ENCODE measurements at places on chromosomes 5 and 9.

DNA sequence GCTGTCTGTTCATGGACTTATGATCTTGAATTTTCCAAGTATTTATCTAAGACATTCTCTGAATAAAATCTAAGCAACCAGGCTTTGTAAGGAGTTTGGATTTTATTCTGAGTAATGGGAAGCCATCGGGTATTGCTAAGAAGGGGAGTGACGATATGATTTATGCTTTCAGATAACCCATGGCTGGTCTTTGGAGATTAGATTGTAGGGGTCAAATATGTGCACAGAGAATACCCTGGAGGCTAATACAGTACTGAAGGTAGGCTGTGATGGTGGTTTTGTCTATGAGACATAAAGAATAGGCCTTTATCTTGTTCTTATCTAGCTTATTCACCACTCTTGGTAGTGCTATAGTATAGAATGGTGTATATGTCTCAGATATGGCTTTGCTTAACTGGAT, 60.0 kb upstream of the C5orf46 start:
- DNase-seq, result no peak

- DNase-seq, result no peak
These were observed 180.6 kb downstream of the SNCAIP start for GRCh38 chr5:122492675-122493074.

- DNase-seq, result no peak
These were observed 29.1 kb upstream of the NEURL1B start for GRCh38 chr5:172611913-172612312.

- no peak for DNase-seq
These were observed 136.3 kb upstream of the BASP1 start for GRCh38 chr5:17081142-17081541.

- peak; percentile 51 for DNase-seq
These were observed 18.8 kb downstream of the TRIO start for GRCh38 chr5:14161825-14162556.

DNA sequence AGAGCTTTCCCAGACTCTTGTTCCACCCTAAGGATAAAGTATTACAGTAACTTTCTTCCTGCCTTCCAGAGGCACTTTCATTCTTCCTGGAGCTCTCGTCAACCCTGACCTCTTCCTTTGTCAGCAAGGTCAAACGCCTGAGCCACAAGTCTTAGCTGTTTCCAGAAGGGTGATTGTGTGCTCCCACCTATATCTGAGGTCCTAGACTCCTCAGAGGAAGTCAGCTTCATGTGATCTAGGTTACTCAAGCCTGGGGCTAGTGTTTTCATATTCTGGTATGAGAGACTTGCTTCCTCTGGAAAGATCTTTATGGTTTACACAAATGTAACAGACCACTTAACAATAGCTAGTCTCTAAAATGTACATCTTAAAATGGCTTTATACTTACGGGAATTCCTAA, 5.4 kb upstream of the FAM120A start:
- DNase-seq, result no peak

GRCh38 chr5:145811834-145812625, 23.1 kb downstream of the PRELID2 start:
- peak; percentile 25 for DNase-seq

GRCh38 chr5:147055089-147055826, 176.7 kb upstream of the PPP2R2B start:
- no peak for DNase-seq

DNA sequence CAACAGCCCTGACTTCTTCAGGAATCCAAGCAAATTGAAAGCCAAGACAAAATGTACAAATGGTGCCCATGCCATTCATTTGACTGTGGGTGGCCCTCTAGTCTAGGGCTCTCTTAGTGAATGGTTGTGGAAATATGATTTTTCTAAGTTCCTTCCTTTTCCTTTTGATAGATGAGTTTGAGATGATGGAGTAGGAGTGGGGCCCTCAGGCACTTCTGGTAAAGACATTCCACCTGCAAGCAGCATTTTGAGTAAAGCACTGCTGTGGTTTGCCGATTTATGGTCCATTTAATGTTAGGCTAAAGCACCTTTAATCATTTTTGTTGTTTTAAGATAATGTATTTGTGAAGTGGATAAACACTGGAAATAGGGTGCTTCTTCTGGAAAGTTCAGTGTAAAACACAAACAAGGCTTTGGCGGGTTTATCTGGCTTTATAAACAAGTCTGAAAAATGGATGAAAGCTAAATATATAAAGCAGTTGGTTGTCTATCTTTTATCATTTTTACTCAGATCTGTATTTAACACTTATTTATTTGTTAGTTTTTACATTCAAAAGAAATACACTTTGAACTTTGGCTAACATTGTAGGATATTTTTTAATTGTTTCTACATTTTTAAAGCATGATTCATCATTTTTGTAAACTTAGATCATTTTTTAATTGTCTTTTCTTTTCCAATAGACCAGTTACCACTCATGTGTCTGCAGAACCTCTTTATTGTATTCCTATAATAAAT, 213.5 kb downstream of the PJA2 start:
- no peak for DNase-seq

- no peak for DNase-seq
These were observed 78.1 kb downstream of the HSPA4 start for GRCh38 chr5:133129950-133130349.

DNA sequence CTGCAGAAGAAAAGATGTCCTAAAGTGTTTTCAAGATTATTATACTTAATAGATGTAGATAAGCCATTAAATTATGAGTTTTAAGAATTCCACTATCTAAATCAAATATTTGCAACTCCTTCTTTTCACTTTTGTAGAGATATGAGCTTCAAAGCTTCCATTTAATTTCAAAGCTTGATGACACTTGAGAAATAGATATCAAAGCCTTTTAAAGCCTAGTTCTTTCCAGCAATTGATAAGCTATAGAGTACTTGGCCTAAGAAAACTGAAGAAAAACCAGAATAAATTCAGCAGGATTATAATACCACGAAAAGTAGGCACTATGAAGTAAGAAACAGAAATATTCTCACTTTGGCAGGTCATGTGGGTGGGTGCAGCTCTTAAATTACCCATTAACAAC, 1.7 kb downstream of the TNFSF8 start:
- DNase-seq, result no peak

GRCh38 chr5:32808783-32809182, 97.7 kb downstream of the NPR3 start:
- DNase-seq, result no peak

DNA sequence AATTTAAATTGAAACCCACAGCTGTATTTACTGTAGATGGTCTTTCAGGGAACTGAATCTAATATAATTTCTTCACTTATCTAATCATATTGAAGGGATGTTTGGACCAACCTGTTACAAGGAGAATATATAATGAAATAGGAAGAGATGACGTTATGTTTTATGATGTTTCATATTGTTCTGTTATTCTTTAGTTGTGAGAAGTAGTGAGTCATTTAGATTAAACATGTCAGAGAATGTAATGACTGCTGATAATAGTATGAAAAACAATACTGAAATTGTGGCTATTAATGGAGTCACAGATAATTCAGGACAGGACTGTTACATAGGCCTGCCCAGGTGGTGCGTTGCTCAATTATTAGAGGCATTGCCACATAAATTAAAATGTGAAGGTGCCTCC, 1993.4 kb downstream of the EFNA5 start:
- no peak for DNase-seq

GRCh38 chr5:168979135-168979534, 321.8 kb downstream of the SLIT3 start:
- no peak for DNase-seq

DNA sequence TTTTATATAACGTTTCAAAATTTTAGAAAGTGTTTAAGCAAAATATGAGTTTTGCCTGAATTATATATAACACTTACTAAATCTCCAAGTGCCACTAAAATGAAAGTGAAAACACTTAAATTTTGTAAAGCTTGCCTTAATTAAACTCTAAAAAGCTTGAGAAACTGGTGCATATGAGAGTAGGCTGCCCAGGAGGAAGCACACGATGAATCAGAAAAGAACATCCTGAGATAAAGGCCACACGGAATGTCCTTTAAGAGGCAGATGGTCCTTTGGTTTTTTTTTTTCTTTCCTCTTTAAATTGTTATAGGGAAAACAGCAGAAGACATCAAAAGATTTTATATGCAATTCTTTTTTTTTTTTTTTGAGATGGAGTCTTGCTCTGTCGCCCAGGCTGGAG, 60.3 kb downstream of the HABP4 start:
- no peak for DNase-seq

- no peak for DNase-seq
These were observed 463.6 kb downstream of the SPOCK1 start for GRCh38 chr5:137035480-137035878.

DNA sequence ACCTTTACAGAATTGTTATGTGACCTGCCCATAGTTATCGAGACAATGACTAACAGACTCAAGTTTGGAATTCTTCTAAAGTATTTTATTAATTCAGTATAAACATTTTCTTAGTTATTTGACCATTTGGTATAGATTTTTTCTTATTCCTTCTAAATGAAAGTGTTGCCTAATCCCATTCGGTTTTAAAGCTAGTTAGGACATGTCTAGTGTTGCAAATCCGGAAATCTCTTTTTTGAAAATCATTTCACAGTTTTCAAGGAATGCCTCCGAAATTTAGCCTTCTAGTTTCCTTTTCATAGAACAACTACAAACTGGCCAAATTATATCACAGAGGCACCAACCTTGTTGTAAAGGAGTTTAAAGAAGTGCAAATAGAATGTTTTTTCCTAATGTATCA, 171.8 kb downstream of the XRCC4 start:
- DNase-seq, result no peak

GRCh38 chr5:129496421-129496820, 36.3 kb downstream of the ADAMTS19 start:
- no peak for DNase-seq

- no peak for DNase-seq
These were observed 60.4 kb downstream of the DOCK2 start for GRCh38 chr5:169697511-169697890.

DNA sequence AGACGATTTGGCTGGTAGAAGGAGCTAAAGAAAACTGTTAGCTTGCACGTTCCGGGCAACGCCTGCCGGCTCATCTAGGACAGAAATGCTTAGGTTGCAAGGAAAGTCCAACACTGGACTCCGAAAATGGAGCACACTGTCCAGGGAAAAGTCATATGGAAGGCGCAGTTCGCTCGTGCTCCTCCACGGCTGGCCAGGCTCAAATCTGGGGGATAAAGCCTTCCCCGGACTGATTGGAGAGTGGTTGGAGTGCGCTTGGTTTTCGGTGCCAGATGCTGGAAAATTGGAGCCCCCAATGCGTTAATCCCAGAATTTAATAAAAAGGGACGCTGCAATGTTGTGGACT, 955 bp downstream of the CDH6 start:
- DNase-seq, result no peak

GRCh38 chr5:56337715-56338319, 104.7 kb upstream of the ANKRD55 start:
- no peak for DNase-seq

DNA sequence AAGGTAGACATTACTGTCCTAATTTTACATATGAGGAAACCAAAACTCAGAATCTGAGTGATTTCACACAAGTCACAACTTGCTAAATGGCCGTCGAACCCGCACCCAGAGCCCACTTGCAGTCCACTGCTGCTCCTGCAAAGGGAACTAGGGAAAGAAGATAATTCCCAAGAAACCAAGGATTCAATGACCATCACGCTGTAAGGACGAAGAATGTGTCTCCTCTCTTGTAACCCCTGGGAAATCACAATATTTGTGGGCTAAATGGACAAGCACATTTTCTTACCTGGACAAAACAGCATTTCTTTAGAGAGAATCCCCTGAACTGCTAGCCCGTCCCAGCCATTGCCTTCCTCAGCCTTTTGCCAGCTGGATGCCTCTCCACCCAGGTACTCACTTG, 2.4 kb downstream of the RPS14 start:
- no peak for DNase-seq

DNA sequence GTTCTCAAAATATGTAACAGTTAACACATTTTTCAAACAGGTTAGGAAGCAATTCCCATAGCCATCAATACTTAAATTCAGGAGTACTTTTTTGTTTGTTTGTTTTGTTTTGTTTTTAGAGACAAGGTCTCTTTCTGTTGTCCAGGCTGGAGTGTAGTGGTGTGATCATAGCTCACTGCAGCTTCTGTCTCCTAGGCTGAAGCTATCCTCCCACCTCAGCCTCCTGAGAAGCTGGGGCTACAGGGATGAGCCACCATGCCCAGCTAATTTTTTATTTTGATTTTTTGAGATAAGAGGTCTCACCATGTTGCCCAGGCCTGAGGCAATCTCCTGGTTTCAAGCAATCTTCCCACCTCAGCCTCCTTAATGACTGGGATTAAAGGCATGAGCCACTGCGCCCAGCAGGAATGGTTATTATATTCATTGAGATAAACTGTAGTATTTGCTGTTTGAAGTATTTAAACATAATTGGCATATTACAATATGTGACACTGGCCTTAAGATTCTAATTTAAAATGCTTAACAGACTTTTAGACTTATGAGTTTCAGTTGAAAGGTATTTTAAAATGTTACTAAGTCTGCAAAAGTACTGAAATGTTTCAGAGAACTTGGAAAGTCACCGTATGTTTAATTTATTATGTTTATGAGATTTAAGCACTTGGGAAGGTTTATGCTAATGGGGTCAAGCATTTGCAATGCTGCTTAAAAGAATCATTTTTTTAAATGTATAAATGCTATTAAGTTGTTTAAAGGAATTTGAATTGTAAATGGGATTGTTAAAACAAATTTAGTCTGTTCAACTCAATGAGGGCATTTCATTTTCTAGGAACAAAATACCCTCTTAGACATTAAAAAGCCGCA, 17.0 kb downstream of the UTP15 start:
- no peak for DNase-seq

DNA sequence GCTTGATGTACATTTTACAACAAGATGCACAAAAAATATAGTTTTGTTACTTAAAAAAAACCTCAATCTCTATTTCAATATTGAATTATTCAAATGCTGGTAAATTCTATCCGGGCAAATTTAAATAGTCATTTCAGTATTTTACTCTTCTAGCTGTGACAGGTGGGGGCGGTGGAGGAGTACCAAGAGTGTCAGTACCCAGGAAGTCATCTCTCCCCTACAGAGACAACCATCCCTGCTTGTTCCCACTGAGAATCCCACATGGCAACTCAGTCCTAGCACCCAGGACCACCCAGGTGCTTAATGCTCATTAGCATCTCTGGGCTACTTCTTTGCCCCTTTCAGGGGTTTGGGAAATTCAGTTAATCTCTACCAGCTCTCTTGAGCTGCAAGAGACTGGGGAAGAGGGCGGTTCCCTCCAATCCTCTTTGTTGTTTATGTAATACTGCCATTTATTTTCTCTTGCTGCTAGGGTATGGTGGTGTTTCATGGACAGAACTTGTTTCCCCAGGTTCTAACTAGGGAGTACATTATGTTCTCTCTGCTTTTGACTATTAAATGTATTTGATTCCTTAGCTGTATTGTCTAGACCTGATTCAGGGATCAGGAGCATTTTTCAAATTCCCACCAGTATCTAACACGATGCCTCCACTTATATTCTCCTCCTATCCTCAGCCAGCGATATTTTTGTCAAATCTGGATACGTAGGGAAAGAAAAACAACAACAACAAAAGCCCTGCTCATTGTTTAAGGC, 122.5 kb downstream of the CDH18 start:
- no peak for DNase-seq

GRCh38 chr5:38299585-38299984, 41.2 kb downstream of the EGFLAM start:
- DNase-seq, result no peak
